Left cardiac atrium (tissue), 4 donors: ENCODE measurements at places on chromosomes 2 and 18. TPM values are rescaled to one million over a fixed set of nuclear protein-coding genes. Genes with fewer than 3 reads are reported as not detected.

The NCKAP5 gene
- 5.8 TPM for total RNA-seq

The OR6B3 gene
- not detected for total RNA-seq

DNA sequence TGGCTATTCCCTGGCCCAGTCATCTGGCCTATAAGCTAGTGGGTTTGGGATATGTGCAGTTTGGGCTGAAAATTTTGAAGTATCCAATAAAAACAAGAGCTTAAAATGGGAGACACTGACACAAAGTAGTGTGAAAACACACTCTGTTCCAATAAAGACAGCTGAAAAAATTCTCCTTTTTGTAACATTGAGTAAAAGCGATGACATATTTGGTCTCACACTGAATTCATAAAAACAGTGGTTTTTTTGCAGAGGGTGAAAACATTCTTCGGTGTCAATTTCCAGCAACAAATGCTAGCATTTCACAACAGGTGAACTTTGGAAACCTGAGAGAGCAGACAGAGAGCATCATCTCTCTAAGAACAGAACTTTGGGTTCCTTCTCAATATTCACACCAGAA, 142.2 kb downstream of the OSR1 start:
- DNase-seq: no peak

- DNase-seq: no peak
Observed at GRCh38 chr2:226398580-226398979, 401.0 kb downstream of the IRS1 start.

GRCh38 chr2:162172802-162173370, 20.8 kb upstream of the GCG start:
- DNase-seq: no peak

GRCh38 chr2:45014016-45014702, 4.9 kb upstream of the SIX2 start:
- DNase-seq: peak; percentile 69

GRCh38 chr2:79511320-79511951, 1.4 kb upstream of the CTNNA2 start:
- DNase-seq: no peak

DNA sequence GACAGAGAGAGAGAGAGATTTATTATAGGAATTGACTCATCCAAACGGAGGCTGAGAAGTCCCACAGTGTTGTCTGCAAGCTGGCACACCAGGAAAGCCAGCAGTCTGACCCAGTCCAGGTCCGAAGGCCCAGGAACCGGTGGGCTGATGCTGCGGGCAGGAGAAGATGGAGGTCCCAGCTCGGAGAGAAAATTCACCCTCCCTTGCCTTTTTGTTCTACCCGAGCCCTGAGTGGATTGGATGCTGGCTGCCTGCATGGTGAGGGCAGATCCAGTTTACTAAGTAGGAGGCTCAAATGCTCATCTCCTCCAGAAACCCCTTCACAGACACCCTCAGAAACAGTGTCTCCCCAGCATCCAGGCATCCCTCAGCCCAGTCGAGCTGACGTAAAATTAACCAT, 22.2 kb upstream of the STK25 start:
- no peak for DNase-seq

GRCh38 chr2:64770137-64770780, 116.5 kb upstream of the SERTAD2 start:
- DNase-seq: no peak
